ENCODE measurements at places on chromosomes 1 and 21. TPM values are rescaled to one million over a fixed set of nuclear protein-coding genes. Genes with fewer than 3 reads are reported as not detected.

The CA14 gene
- 8.5 TPM for polyA plus RNA-seq

DNA sequence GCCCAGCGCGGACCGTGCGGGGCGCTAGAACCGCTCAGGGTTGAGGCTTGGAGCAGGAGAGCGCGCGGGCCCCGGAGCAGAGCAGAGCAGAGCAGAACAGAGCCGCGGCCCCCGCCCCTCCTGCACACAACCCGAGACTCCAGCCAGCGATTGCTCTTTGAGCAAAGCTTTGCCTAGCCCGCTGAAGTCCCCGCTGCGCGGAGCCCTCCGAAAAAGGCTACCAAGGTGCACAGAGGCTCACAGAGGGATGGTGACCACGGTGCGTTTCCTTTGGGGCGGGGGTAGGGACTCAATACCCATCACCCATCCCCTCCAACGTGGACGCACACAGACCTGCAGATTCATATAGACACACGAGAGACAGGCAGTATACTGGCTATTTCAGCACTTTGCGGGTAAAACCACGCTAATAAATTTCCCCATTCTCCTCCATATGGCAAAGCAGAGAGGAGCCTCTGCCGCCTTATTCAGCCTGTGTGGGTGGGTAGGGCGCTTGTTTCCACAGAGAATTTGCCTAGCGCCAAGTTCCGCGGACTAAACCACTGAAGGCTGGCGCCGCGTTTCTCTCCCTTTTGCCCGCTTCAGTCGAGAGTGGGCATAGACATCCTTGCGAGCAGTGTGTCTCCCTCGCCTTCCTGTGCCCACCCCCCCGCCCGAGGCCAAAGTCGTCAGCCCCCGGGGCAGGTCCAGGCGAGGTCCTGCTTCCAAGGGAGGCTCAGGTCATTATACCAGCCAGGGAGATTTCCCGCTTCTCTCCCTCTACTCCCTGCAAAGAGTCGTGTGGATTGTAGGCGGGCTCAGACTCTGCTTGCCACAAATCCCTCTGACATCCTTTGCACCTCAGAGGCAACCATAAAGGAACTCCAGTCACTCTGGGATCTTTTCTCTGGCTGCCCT lies 8.5 kb downstream of the HLX start:
- DNase-seq: no peak

The CFHR2 gene
- polyA plus RNA-seq: not detected

- no peak for DNase-seq
These were observed 2.4 kb upstream of the IKBKE start for GRCh38 chr1:206467915-206468314.

The GPR37L1 gene
- 0.13 TPM for polyA plus RNA-seq

DNA sequence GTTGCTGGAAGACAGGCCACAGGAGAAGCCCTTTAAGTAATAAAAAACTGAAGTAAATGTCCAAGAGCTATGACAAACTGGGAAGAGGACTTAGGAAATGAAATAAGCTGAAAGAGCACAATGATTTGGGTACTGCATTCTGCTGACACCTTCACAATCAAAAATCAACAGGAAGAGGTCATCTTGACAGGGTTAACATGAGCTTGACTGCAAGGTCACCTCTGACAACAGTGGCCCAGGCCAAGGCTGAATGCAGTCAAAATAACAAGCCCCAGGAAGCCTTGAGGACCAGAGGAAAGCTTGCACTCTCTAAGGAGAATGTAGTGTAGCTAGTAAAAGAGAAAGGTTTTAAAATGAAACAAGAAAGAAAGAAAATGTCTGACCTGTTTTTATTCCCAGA lies 179.3 kb downstream of the SEC16B start:
- DNase-seq: no peak

All from HepG2 (cell line).